ENCODE measurements at places on chromosomes 2 and 18. TPM values are rescaled to one million over a fixed set of nuclear protein-coding genes. Genes with fewer than 3 reads are reported as not detected.

- DNase-seq = no peak
Observed at GRCh38 chr2:40260437-40260836, 191.5 kb downstream of the SLC8A1 start.

DNA sequence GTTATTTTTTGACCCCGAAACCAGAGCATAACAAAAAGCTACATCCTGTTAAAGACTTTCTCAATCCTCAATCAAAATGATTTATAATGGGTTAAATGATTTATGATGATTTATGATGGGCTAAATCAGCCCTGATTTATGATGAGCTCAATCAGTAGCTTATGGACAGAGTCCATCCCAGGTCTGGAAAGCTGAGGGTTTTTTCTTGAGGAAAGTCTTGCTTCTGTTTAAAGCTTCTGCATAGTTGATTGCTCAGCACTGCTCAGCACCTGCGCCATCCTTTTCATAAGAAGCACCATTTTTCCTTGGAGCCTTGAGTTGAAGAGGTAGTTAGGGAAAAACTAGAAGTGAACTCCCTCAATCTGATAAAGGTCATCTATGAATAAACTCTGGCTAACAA is 356.8 kb downstream of the CYRIA start:
- no peak for DNase-seq

DNA sequence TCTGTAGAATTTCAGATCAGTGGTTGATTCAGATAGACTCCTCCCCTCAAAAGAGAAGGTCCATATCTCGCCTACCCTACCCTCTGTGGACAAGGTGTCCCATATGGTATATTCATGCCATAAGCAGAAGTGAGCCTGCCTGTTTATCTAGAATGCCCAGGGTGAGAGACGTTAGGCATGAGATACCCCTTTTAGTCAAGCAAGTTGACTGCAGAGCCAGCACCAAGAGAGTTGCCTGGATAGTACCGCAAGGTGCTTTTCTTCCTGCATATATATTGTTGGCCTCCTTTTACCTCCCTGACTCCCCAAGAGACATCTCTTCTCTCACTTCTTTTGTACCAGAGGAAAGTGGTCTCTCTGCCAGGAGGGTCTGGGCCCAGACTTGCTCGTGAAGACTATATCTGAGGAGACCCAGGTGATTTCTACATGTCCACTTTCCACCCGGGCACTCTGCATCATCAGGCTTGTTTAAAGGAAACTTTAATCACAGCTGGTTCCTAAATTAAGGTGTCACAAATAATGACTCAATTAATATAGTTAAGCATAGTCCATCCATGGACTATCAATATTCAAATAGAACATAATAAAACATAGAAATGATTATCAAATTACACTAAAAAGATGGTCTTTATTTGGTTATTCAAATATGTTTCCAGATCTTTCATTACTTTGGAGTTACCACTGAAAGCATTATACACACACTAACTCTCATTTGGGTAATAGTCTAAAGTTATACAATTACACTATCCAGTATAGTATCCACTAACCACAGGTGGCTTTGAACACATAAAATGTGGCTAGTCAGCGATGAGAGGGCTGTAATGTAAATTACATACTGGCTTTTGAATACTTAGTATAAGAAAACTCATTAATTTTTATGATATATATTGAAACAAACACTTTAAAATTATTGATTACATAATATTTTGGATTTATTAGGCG is 4.1 kb downstream of the ITGA4 start:
- no peak for DNase-seq

GRCh38 chr18:55252053-55252675 is 292.9 kb upstream of the CCDC68 start:
- DNase-seq = no peak

GRCh38 chr2:173673640-173674039 is 291.5 kb downstream of the SP3 start:
- DNase-seq = no peak

GRCh38 chr18:34048423-34048822 is 176.3 kb downstream of the NOL4 start:
- no peak for DNase-seq

Gene COL4A3
- 47.8 TPM for polyA plus RNA-seq

Gene GALNT3
- polyA plus RNA-seq = 16.9 TPM

Gene LRATD1
- 17.2 TPM for polyA plus RNA-seq

Gene MSTN
- 1.3 TPM for polyA plus RNA-seq
